Stimulated activated CD8-positive, alpha-beta memory T cell treated with anti-CD3 and anti-CD28 coated beads, Interleukin-7, amount 100 ng/mL, for 24 hours (primary cell): ENCODE measurements at places on chromosomes 13 and 19.

DNA sequence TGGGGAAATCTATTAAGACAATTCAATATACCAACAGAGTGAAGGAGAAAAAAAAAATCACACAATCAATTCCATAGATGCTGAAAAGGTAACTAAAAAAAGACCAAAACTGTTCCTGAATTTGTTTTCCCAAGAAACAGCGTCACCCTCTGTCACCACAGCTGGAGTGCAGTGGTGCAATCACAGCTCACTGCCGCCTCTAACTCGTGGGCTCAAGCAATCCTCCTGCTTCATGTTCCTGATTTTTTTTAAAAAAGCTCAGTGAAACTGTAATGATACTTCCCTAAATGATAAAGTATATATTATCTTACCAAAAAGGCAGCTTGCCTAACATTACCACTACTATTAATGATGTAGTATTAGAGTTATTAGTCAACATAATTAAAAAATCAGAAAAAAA is 19.6 kb upstream of the ZFP14 start:
- DNase-seq = no peak

DNA sequence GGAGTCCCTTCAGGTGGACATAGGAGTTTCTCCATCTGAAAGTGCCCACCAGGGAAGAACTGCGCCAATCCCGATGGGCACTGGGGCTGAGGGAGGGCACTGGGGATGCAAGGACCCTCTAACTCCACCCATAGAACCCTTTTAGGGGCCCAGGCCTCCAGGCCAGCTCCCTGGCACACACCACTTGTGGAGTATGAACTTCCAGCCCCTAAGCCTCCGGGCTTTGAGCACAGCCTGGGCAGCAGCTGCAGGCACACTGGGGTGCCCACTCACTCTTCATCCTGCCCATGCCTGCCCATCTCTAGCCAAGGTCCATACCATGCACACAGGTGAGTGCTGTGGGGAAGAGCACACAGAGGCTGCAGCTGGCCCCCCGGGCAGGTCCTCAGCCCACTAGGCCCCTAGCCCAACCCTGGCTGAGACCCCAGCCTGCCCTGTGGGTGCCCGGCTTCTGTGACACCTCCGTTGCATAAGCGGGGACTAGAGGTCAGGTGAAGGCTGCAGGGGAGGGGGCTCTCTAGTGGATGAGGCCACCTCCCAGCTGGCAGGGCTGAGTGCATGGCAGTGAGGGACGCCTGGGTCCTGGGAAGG is 14.6 kb upstream of the SLC7A10 start:
- DNase-seq = no peak

DNA sequence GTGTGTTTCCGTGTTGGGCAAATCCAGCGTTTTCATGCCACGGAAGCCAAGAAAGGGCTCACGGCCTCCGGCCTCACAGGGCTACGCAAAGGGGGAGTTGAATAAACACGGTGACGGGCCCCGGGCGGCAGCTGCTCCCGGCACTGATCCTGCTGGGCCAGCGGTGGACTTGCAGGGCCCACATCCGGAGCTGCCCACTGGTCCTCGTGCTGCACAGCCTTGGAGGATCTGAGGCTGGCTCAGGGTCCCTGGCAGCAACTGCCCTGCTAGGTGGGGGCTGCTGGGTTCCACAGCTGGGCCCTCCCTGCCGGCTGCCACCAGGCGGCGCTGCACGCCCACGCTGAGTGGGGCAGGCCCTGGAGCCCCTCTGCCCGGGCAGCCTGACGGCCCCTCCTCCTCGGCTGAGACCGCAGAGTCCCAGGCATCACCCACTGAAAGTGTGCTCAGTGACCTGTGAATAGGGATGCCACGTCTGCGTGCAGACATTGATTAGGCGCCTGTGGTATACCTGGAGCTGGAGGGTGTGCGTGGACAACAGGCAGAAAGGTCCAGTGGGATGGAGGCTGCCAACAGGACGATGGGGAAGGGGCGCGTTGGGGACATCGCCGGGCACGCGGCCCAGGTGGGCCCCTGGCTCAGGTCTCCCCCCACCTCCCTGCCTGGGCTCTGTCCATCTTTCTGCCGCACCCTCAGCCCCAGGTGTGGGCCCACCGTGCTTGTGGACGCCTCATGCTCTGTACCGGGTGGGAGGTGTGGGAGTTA is 5.3 kb upstream of the HCN2 start:
- peak; percentile 30 for DNase-seq

- no peak for DNase-seq
These were observed 442.9 kb downstream of the HS6ST3 start for GRCh38 chr13:96532804-96533203.

- no peak for DNase-seq
These were observed 3.6 kb downstream of the ISOC2 start for GRCh38 chr19:55457683-55458457.
